ENCODE measurements at places on chromosomes 12 and 14. TPM values are rescaled to one million over a fixed set of nuclear protein-coding genes. Genes with fewer than 3 reads are reported as not detected.

DNA sequence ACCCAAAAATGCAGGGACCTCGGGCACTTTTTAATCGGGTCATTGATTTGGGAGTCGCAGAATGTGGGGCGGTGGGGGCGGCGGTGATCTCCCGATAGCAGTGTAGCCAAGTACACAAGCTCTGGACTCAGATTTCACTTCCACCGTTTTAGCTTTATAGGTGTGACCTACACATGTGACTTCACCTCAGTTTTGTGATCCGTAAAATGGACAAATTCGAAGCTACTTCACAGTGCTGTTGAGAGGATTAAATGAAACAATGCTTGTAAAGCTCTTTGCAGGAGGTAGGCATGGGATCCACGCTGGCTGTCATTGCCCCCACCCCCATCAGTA, 478 bp downstream of the RITA1 start:
- DNase-seq: no peak

DNA sequence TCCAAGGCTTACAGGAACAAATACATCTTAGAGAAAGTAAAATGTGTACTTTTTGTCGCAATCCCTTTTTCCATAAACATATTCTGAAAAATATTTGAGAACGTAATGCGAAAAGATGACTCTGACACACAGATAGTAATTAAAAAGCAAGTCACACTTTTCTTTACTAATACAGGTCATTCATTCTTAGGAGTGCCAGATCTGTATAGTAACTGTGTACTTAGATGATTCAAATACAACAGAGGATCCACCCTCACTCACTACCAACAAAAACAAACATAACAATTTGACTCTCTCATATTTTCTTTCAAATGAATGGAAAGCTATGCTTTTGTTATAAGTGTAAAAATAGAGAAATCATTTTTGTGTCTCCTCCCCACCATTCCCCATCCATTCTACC, 795.4 kb downstream of the SLC6A15 start:
- no peak for DNase-seq

- DNase-seq: no peak
Observed at GRCh38 chr12:110766311-110767154, 23.8 kb upstream of the PPP1CC start.

The HOXC6 gene
- total RNA-seq: 4.0 TPM

The LIN7A gene
- 25.6 TPM for total RNA-seq

The ADAMTS20 gene
- not detected for total RNA-seq

- DNase-seq: no peak
Observed at GRCh38 chr14:99244941-99245563, 26.9 kb downstream of the BCL11B start.

- DNase-seq: no peak
Observed at GRCh38 chr12:6957151-6957701, 6.1 kb downstream of the PTPN6 start.

The ITGB7 gene
- 2.9 TPM for total RNA-seq

The ACSM4 gene
- total RNA-seq: not detected

DNA sequence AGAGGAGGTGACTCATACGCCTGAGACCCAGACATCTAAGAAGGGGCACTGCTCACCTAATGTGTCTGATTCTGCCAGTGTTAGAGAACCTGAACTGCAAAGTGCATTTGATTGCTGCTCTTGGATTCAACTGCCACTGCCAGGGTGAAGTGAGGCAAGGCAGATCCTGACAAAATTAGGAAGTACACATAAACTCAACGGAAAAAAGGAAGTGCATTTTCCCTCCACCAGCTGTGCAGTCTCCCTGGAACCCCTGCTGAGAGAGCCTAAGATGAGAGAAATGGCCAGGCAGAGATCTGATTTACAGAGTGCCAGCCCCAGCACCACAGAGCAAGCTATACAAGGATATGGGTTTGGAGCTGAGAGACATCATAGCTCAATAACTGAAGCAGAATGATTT, 215.3 kb downstream of the SEC23A start:
- no peak for DNase-seq

GRCh38 chr12:65666876-65667275, 157.4 kb upstream of the HMGA2 start:
- DNase-seq: no peak

DNA sequence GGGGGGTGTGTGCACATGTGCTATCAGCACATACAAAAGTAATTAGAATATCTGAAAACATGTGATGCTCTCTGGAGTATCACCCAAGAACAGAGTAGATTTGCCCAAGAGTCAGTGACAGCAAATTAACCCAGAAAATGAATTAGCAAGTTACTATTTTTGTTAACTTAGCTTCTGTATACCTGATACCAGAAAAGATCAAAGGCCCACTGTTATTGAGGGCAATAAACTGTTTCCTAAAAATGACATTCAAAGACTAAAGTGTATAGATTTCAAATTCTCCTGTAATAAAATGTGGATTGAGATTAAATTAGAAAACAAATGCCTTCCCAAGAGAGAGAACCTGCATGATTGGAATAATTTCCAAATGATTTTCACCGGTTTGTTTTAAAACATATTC, 184.7 kb downstream of the MED13L start:
- DNase-seq: no peak

The ABCD2 gene
- total RNA-seq: 2.6 TPM

- no peak for DNase-seq
Observed at GRCh38 chr12:121701667-121702277, 10.8 kb upstream of the TMEM120B start.

DNA sequence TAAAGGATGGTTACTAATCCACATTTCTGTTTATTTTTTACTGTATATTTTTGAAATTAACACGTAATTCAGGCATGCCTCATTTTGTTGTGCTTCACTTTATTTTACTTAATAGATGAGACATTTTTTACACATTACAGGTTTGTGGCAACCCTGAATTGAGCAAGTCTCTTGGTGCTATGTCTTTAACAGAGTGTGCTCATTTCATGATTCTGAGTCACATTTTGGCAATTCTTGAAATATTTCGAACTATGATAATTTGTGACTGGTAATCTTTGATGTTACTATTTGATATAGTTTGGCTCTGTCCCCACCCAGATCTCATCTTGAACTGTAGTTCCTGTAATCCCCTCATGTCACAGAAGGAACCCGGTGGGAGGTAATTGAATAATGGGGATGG, 1120.5 kb upstream of the FLRT2 start:
- DNase-seq: no peak

The ERP27 gene
- 0.96 TPM for total RNA-seq

GRCh38 chr12:2490831-2491230, 303.9 kb upstream of the FKBP4 start:
- DNase-seq: no peak

The TAS2R50 gene
- total RNA-seq: 4.0 TPM

GRCh38 chr12:51814311-51815088, 34.0 kb downstream of the FIGNL2 start:
- DNase-seq: no peak

The KRT3 gene
- not detected for total RNA-seq

DNA sequence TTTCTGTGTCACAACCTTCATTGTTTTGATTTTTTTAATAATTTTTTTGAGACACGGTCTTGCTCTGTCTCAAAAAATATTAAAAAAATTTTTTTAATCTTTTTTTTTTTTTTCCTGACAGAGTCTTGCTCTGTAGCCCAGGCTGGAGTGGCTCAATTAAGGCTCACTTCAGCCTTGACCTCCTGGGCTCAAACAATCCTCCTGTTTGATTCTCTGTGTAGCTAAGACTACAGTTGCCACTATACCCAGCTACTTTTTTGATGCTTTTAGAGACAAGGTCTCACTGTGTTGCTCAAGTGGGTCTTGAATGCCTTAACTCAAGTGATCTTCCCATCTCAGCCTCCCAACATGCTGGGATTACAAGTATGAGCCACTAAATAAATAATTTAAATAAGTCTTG, 9.2 kb upstream of the PRH2 start:
- DNase-seq: no peak

DNA sequence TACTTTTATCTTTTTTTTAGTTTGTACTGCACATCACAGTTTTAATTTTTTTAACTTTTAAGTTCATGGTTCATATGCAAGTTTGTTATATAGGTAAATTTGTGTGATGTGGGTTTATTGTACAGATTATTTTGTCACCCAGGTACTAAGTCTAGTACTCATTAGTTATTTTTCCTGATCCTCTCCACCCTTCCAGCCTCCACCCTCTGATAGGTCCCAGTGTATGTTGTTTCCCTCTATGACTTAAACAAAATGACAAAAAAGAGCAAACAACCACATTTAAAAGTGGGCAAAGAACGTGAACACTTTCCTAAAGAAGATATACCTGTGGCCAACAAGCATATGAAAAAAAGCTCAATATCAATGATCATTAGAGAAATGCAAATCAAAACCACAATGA, 63.7 kb downstream of the GARIN6 start:
- no peak for DNase-seq
